ENCODE measurements at places on chromosomes 4 and X. TPM values are rescaled to one million over a fixed set of nuclear protein-coding genes. Genes with fewer than 3 reads are reported as not detected.

DNA sequence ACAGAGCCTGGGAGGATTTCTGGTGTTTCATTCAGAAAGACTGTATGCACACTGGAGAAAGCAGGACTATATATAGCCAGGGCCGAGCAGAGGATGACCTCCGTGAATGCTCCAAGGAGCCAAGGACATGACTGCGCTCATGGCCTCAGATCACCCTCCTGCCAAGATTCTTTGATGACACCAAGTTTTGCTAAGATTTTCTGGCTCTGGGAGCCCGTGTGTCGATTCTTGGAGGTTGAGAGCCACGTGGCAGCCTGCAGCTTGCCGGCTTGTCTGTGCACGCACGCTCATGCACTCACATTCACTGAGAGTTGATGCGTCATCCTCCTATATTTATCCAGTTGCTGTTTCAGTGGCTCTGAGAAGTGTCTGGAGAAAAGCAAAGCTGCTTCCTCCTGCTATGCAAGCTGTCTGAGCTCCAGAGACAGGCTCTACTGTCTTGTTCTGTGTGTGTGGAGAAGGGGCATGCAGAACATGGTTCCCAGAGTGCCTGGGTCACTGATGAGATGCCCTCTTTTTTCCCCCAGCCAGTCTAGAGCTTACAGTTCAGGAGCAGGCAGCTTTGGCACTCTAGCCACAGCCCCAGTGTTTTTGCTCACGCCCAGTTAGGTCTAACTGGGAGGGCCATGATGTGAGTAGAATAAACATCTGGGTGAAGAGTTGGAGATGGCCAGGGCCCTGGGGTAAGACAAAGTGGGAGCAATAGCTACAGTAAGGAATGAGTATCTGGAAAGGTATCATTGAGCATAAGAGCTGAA, 64.9 kb upstream of the SCOC start:
- DNase-seq: peak; percentile 40

- DNase-seq: no peak
These were observed at the start of gene FHDC1 for GRCh38 chr4:152935631-152936445. FHDC1 (plus strand) TSS chr4:152936323; CDS start chr4:152943058, 6,735 bp downstream.

- no peak for DNase-seq
These were observed 18.5 kb upstream of the PRRG1 start for GRCh38 chrX:37330642-37331041.

- DNase-seq: no peak
These were observed 1.4 kb upstream of the LGI2 start for GRCh38 chr4:25032126-25032525.

DNA sequence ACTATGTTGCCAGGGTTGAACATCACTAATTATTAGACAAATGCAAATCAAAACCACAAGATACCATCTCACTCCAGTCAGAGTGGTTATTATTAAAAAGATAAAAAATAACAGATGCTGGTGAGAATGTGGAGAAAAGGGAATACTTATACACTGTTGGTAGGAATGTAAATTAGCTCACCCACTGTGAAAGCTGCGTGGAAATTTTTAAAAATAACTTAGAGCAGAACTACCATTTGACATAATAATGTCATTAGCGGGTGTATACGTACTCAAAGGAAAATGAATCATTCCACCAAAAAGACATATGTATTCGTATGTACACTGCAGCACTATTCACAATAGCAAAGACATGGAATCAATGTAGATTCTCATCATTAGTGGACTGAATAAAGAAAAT, 48.6 kb upstream of the UGT2A1 start:
- DNase-seq: no peak

GRCh38 chr4:132180020-132180427, 969.1 kb upstream of the PCDH10 start:
- DNase-seq: no peak

DNA sequence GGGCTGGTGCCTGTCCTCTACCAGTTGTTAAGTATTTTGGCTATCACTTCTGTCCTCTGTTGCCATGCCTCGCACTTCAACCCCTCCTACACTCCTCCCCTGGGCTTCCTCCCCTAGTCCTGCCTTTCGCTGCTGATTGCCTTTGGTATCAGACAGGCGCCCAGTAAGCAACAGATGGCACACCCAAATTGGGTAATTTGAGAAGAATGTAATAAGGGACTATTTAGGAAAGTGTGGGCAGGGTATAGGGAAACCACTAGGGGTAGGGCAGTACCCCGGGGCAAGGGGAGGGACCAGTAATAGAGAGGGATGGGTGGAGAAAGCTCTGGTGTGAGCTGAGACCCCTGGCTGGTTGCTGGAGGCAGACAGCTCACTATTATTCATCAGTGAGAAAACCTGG, 172.7 kb upstream of the USP9X start:
- DNase-seq: no peak

The CTAG2 gene
- polyA plus RNA-seq: not detected

The CHRDL1 gene
- polyA plus RNA-seq: 9.2 TPM

All from forelimb muscle (tissue), 1 donor.